ENCODE measurements at places on chromosomes 7 and 10. TPM values are rescaled to one million over a fixed set of nuclear protein-coding genes. Genes with fewer than 3 reads are reported as not detected.

The SFRP5 gene
- 1.5 TPM for total RNA-seq

The PON1 gene
- total RNA-seq, result 1.0 TPM

The SPACDR gene
- total RNA-seq, result 0.67 TPM

The BRI3 gene
- total RNA-seq, result 188 TPM

The GATA3 gene
- 3.8 TPM for total RNA-seq
